ENCODE measurements at places on chromosomes 4 and X.

- DNase-seq: peak; percentile 42
Measured at GRCh38 chrX:48938721-48939425, 18.5 kb downstream of the OTUD5 start.

GRCh38 chr4:163164591-163164990 is 2.1 kb downstream of the NAF1 start:
- DNase-seq: no peak

DNA sequence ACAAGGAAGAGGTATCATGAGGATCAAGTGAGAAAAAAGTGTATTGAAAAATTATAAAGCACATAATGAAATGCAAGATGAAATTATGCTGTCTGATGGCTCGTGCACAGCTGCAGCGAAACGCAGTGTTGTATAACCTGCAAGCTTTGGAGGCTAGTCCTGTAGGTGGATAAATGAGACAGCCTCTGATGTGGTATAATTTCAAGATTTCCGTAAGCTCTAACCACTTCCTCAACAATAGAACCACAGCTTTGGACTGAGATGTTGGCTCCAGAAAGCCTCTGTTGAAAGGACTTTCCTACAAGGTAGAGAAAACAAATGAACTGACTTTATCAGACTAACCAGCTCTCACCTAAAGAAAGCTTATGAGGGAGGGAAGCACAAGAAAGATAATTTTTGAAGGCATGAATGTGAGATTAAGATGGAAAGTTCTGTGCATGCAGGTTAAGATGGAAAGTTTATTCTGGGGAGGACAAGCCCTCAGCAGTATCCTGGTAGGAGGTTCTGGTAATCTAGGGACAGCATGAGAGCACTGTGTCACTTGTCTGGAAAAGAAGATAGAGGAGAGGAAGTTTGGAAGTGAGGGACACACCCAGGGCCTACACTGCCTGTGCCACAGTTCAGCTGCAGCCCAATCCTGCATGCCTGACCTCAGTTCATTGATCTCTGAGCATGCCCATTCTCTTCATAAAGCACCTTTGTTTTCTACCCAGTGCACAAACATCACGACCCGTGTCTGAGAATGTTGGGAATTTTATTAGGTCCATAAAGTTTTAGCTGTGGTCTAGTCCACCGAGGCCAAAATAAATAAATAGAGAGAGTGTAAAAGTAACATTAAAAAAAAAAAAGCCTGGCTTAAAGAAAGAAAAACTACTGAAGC is 161.5 kb upstream of the SFRP2 start:
- DNase-seq: no peak

GRCh38 chrX:18534949-18535348 is 109.5 kb downstream of the CDKL5 start:
- no peak for DNase-seq

- no peak for DNase-seq
Measured at GRCh38 chr4:101864660-101865059, 74.1 kb downstream of the BANK1 start.

- no peak for DNase-seq
Measured at GRCh38 chrX:33128048-33128805, 83.1 kb downstream of the DMD start.

GRCh38 chr4:45554423-45554822 is 569.4 kb downstream of the GABRG1 start:
- no peak for DNase-seq

DNA sequence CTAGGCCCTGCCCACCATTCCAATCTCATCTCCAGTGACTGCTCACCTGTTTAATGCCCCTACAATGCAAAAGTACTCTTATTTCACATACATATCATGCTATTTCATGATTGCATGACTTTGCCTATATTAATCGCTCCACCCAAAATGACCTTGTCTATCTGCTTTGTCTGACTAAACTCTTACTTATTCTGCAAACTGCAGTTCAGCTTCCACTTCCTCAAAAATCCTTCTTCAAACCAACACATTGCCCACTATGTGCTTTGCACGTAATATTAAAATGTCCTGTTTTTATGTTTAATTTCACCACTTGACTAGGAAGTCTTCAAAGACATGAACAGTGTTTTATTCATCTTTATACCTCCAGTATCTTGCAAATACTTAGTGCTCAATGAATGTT is 229.6 kb downstream of the OPHN1 start:
- no peak for DNase-seq

GRCh38 chr4:11842620-11843263 is 414.0 kb upstream of the HS3ST1 start:
- DNase-seq: no peak

- DNase-seq: no peak
Measured at GRCh38 chr4:40212674-40213527, 16.1 kb downstream of the RHOH start.

GRCh38 chr4:113170805-113171468 is 121.5 kb downstream of the ANK2 start:
- no peak for DNase-seq

GRCh38 chr4:41454423-41454822 is 83.5 kb upstream of the LIMCH1 start:
- no peak for DNase-seq

DNA sequence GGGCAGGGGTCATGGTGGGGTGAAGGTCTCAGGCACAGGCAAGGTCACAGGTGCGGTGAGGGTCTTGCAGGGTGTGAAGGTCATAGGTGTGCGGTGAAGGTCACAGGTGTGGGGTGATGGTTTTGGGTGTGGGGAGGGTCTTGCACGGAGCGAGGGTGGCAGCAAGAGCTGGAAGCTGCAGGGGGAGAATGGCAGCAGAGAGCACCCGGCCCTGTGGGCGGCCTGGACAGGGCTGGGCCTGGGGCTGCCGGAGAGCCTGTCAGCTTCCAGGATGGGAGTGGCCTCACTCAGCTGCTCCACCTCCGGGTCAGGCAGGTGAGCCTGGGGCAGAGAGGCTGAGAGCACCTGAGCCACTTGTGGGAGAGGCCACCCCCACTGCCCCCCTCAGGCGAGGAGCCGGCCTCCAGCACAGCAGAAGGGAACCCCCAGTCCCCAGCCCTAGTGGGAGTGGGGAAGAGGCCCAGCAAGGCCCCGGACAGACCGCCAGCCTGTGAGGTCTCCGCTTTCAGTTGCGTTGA is 1.5 kb downstream of the MSANTD1 start:
- no peak for DNase-seq

GRCh38 chrX:102976793-102977495 is 39.9 kb downstream of the RAB40AL start:
- DNase-seq: no peak

DNA sequence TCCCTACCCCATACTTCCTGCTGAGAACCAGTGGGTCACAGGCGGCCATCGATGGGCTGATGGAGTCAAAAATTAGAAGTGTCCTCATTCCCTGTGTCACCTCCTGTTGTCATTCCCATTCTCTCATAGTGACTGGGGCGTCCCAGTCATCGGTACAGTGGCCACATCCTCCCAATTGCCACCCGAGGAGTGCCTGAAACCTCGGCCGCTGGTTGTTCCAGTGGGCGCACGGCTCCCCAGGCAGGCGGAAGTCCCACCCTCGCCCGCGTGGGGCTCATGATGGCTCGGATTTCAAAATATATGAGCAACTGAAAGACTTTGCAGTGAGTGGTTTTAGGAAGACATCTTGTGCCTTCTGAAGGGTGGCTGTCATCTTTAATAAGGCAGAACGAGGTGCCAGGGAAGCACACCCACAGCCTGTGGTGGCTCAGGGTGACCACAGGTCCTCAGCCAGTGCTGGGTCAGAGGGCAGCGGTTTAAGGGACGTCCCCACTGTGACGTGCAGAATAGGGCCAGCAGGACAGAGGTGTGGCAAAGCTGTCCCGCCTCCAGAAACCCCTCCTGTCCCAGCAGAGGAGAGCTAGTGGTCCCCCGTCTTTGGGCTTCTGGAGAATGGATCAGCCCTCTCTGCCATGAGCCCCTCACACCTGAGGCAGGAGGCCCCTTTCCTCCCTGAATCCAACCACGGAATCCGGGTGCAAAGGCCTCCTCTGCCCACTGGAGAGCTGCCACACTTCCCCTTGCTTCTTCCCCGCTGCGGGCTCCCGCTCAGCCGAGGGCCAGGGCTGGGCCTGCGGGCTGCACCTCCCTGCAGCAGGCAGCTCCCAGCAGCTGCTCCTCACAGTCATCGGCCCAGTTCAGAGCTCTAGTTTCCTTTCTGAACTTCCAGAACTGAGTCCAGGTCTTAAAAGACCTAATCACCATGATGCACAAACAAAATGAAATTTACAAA is 90.4 kb downstream of the ABLIM2 start:
- no peak for DNase-seq

- no peak for DNase-seq
Measured at GRCh38 chrX:49956313-49956712, 33.9 kb downstream of the CLCN5 start.

- DNase-seq: no peak
Measured at GRCh38 chr4:38185406-38186144, 225.4 kb downstream of the PTTG2 start.

DNA sequence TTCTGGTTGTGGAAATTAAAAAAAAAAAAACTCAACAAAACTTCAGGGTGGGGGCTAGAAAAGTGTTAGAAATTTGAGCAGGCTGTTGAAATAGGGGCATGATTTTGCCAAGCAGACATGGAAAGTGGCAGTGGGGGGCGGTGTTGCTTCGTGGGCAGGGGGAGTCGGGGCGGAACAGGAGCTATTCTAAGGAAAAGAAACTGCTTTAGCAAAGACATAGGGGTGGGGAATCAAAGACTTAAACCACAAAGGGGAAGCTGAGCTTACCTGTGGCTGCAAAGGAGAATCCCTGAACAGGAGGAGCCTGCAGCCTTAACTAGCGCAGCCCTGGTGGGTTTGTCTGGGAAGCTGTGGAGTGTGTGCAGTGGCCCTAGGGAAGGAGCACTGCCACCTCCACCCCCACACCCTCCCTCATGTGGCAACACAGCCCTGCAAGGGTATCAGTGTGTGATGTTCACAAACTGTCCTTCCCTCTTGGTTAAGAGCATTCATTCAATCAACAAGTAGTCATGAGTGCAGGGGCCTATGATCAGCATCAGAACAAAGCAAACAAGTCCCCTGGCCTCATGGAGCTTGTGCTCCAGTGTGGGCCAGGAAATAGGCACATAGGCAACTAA is 20.5 kb downstream of the SEL1L3 start:
- no peak for DNase-seq

DNA sequence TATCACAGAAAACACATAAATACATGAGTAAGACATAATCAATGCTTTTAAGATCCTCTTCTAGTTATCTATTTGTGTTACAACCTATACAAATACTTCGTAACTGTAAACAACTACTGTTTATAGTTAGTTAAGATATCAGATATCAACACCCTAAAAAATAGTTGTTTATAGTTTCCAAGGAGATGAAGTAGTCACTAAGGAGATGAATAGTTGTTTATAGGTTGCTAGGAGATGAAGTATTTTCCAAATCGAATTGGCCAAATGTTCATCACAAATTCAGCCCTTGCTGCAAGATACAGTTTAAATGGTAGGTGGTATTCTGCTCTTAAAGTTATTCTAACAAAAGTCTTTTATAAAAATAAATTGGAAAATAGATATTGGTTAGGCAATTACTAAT is 618.2 kb upstream of the PCDH10 start:
- DNase-seq: no peak

Measured in stimulated activated CD4-positive, alpha-beta T cell treated with anti-CD3 and anti-CD28 coated beads, Interleukin-15, amount 100 ng/mL, for 1 hour (primary cell).